ENCODE measurements at places on chromosomes 2 and 18.
A peak's percentile ranks its signal among the peaks of the same experiment; 100 is the strongest.

GRCh38 chr2:149562324-149562723 lies 25.3 kb downstream of the MMADHC start:
- peak; percentile 12 for DNase-seq

DNA sequence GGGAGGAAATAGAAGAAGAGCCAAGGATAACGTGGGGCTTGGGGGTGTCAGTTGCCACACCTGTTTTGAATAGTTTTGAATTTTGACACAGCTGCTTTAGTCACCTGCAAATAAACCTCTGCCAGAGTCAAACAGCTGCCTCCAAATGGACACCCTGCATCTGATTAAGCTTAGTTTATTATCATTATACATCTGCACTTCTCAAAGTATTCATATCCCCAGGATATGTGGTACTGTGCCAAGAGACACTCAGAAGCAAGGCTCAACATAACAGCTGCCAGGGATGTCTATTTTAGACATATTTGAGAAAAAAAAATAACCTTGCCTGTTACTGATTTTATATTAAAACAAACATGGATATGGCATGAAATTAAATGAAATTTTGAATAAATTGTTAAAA lies 122.5 kb upstream of the WDR75 start:
- DNase-seq: no peak

- no peak for DNase-seq
Observed at GRCh38 chr2:45669032-45669486, 17.6 kb downstream of the PRKCE start.

- no peak for DNase-seq
Observed at GRCh38 chr2:161886248-161886647, 187.8 kb downstream of the DPP4 start.

GRCh38 chr18:48778344-48779011 lies 172.3 kb downstream of the SMAD7 start:
- DNase-seq: no peak

DNA sequence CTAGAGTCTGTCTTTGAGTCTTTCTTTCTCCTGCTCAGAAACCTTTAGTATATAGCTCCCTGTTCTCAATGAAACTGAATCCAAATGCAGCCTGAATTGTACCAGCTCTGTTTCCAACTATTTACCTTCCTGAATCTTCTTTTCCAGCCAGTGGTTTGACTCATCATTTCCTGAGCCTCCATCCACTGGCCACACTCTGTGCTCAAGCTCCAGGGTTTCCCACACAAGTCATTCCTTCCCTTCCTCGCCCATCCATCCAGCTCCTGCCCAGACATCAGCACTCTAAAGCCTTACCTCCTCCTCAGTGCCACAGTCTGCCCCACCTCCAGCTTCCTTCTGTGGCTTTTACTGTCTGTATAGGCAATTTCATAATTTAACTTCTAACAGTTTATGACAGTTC lies 233.6 kb upstream of the RASGRP3 start:
- DNase-seq: no peak

DNA sequence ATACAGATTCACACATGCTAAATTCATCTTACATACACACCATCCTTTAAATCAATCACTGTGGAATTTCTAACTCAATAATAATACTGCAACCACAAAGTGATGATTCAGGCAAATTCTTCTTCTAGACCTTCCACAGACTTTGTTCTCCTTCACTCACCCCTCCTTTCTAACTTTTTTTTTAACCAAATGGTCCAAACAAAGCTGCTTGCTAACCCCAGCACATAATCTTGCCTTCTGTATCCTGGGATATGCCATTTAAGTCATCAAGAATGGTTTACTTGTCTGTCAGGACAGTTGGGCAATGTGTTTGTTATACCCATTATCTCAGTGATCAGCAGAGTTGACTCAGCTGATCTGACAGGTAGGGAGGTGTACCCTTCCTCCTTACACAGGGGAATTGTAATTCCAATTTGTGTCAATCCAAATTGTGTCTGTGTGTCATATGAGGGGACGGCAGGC lies 10.0 kb downstream of the SLC40A1 start:
- DNase-seq: no peak

GRCh38 chr2:136164280-136164776 lies 46.4 kb upstream of the CXCR4 start:
- no peak for DNase-seq

GRCh38 chr2:206452750-206453149 lies 9.4 kb downstream of the ADAM23 start:
- DNase-seq: no peak

DNA sequence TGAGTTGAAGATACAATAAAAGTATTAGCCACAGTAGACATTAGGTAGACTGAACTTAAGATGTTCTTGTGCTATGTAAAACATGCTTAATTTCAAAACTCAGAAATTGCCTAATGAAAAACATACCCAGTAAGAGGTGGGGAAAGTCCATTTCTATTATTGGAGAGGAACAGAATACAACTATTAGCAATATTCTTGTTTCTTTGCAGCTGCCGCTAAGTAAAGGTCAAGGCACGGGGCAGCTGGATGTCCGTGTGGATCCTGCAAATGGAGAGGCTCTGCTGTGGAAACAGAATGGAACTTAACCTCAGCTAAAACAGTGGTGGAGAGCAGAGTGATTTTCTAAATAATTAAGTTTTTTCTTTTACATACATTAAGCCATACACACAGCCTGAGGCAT lies 139.2 kb upstream of the ARHGAP28 start:
- DNase-seq: no peak

- no peak for DNase-seq
Observed at GRCh38 chr2:102622646-102623045, 3.3 kb downstream of the SLC9A2 start.

GRCh38 chr2:117770730-117771129 lies 43.8 kb upstream of the DDX18 start:
- DNase-seq: no peak

DNA sequence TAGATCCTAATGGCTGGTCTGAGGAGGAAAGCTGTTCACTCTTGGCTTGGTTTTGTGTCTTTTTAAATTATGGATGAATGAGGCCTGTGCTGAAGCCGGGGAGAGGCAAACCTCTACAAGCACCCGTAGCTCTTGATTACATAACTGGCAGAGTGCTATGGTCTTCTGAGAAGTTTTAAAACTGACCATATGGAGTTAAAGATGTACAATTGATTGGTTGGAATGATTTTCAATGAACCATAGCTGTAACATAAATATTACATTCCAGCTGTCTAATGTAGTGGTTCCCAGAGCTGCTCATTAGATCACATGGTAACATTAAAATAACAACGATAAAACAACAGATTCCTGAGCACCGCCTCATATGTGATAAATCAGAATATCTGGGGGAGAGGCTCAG lies 71.1 kb upstream of the MAP4K3 start:
- no peak for DNase-seq

DNA sequence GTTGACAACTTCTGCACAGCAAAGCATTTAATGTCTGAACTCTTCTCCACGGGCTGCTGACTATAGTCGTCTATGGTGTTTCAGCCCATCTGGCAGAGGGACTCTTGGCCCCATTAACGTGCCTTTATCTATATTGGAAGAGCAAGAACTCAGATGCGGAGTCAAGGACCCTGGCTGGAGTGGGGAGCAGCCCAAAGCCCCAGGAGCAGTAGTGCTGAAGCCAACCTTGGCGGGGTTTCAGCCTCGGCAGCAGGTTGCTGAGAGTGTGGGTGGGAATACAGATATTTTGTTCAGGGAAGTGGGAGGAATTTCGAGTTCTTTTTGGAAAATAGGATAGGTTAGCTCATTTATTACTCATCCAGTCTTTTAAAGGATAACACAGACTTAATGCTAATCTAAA lies 34.2 kb downstream of the TMEM17 start:
- DNase-seq: no peak

DNA sequence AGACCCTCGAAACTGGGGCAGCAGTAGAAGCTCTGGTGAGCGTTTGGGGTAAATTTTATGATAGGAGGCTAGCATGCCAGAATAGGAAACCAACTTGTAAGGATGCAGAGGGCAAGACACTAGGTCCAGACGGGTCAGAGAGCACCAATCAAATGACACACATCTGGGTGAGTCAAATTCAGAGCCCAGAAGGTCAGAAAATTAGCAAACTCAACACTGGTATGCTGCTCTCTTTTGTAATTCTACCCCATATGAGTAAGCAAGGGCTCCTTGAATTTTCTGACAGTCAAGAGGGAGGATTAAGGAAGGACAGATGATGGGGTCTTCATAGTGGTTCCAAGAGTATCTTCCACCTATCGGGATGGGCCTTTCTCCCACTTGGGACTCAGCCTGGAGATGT lies 209.8 kb downstream of the BCL2 start:
- no peak for DNase-seq

DNA sequence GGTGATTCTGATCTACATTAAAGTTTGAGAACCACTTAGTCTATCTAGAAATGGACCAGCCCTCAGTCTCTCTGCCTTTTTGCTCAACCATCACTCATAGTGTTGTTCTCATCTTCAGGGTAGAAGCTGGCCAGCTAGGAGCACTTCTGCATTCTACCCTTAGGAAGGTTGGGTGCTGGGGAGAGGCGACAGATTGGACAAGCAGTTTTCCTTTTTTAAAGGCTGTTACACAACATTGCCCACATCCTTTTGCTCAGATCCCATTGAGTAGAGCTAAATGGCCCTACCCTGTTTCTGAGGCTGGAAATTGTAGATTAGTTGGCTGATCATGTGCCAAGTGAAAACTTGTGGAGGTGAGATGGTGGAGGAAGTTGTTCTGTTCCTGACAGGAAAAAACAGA lies 35.6 kb downstream of the OSBPL6 start:
- DNase-seq: no peak

DNA sequence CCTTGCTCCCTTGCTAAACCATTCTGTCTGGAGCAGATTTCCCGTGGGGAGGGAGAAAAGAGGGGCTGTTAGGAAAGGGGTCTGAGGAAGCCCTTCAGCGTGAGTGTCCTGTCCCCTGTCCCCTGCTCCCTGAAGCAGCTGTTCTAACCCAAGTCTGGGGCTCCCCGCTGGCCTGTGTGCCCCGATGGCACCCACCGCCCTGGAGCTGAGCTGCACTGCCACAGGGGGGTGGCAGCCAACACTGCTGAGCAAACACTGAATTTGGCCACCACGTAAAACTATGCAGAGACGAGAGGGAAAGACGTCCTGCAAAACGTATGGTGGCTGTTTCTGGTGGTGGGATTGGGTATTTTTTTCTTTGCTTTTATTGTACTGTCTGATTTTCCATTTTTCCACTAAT lies 17.9 kb downstream of the KCNG2 start:
- no peak for DNase-seq

GRCh38 chr2:5235701-5236100 lies 456.5 kb upstream of the SOX11 start:
- DNase-seq: no peak

DNA sequence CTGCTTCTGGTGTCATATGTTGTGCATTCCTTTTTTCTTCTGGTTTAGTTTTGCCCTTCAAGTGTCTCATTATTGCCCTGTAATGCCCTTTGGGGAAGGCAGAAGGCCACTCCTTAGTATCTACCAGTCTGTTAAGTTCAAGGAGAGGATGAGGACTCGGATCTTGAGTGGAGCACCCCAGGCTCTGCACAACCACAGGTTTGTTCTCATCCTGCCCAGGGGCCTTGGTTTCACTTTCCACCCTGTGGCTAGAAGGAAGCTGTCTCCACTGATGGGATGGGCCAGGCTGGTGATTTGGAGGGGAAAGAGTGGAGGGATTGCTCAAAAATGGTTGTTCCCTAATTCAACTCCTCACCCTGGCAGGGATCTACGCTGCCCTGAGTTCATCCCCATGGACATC lies 30.2 kb upstream of the RAB11FIP5 start:
- no peak for DNase-seq

DNA sequence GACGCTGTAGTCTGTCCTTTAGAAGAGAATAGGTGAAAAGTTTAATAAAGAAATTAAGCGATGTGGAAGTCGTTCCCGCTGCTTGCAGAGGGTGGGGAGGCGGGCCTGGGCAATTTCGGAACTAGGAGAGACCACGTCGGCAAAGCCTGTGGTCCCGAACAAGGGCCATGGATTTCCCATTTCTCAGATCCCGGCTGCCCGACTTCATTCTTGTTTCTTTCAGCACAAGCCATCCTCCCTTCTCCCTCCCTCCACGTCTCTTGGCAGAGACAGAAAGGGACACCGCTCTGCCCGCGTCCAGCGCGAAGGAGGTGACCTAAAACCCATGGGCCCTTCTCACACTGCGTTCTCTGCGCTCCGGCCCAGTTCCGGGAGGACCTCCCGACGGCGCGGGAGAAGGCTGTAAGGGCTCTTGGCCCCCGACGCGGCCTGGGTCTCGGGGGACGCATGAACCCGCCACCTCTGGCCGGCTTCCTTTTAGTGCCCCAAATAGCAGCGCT lies 2.2 kb upstream of the BCL2L11 start:
- DNase-seq: no peak

GRCh38 chr2:190791976-190792575 lies 88.5 kb upstream of the GLS start:
- DNase-seq: peak; percentile 14

GRCh38 chr18:49892148-49892924 lies 79.0 kb upstream of the ACAA2 start:
- DNase-seq: no peak

DNA sequence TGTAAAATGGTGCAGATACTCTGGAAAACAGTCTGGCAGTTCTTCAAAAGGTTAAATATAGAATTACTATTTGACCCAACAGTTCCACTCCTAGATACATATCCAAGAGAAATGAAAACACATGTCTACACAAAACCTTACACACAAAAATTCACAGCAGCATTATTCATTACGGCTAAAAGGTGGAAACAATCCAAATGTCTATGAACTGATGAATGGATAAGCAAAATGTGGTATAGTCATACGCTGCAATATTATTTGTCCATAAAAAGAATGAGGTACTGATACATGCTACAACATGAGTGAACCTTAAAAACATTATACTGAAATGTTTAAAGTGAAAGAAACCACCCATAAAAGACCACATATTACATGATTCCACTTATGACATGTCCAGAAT lies 4.0 kb downstream of the CYP27C1 start:
- DNase-seq: no peak

- peak; percentile 56 for DNase-seq
Observed at GRCh38 chr2:35963357-35963756, 392.2 kb upstream of the CRIM1 start.

DNA sequence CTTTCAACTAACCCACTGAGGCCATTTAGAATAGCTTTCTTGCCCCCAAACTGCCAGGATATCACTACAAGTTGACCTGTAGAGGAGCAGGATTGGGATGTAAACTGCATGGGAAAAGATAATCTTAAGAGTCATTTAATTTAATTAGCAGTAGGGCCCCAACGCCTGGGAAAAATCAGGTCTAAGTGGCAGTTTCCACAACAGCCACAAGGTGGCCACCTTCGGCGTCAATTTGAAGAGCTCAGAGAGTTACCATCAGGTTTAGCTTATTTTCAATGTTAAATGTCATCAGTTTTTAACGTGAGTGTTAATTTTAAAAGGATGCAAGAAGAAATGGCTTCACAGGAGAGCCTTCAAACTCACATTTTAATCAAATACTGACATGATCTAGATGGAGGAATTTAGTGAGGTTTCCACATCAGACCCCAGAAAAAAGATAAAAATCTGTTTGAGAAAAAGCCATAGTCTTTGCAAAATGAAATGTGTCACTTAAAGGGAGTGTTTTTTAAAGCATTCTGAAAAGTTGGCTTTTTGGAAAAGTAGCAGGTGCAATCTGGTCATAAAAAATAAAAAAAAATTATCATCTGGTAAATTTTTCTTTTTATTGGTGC lies 77.3 kb upstream of the UPP2 start:
- peak; percentile 69 for DNase-seq
